ENCODE measurements at places on chromosomes 7 and 10.
A peak's percentile ranks its signal among the peaks of the same experiment; 100 is the strongest.

DNA sequence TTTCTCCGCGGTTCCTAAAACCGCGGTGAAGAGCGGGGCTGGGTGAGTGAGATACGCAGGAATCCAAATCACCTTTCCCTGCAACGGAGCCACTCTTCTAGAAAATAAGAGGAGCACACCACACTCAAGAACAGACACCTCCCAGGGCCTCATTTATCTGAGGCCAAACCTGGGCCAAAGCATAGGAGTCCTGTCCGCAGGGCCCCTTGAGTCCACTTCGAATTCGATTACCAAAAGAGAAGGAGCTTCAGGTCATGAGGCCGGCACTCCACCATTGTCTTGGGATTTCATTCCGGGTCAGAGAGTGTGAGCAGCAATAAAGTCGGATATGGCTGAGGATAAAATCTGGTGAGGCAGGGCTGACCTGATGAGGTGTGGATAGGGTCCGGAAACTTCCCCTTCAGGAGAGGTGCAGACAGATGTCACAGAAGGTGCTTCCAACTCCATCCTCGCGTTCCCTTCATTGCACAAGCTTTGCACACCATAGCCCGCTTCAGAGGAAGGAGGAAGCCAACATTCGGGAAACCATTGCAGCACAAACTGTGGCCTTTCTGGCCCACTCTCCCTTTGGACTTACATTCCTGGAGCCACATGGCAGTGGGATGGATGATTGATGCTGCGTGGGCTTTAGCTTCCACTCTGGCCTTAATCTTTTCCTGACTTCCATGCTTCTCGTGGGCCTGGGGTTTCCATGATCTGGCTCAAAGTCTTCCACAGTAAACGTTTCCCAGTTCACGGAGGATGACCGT is 27.2 kb upstream of the ZNF273 start:
- no peak for DNase-seq

- no peak for DNase-seq
Observed at GRCh38 chr10:5447611-5448071, 35.3 kb downstream of the NET1 start.

- DNase-seq: no peak
Observed at GRCh38 chr7:99551334-99551733, 580 bp downstream of the FAM200A start.

DNA sequence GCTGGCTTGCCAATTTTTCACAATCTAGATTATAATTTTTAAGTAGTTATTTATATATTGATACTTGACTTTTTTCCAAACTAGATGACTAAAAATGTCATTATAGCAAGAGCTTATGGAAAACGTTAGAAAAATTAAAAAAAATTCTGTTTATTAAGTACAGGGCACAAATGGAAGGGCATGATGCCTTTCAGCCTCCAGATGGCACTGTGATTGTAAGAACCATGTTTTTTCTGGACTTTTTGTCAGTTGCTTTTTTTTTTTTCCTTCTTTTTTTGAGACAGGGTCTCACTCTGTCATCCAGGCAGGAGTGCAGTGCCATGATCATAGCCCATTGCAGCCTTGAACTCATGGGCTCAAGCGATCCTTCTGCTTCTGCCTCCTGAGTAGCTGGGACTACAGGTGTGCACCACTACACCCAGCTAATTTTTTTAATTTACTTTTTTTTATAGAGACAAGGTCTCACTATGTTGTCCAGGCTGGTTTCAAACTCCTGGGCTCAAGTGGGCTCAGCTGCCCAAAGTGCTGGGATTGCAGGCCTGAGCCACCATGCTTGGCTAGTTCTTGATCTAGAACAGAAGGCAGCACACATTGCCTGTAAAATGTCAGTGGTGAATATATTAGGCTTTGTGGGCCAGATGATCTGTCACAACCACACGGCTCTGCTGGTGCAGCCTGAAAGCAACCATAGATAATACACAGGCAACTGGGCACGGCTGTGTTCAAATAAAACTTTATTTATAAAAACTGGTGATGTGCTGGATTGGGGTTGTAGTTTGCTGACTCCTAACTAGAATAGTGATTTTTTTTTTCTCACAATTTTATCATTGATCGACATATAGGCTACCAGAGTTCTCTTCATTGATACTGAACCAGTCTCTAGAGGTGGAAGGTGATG is 27.4 kb downstream of the UCMA start:
- no peak for DNase-seq

GRCh38 chr7:144459635-144460034 is 56.1 kb upstream of the NOBOX start:
- no peak for DNase-seq

- DNase-seq: no peak
Observed at GRCh38 chr7:86785641-86786040, 141.9 kb downstream of the GRM3 start.

DNA sequence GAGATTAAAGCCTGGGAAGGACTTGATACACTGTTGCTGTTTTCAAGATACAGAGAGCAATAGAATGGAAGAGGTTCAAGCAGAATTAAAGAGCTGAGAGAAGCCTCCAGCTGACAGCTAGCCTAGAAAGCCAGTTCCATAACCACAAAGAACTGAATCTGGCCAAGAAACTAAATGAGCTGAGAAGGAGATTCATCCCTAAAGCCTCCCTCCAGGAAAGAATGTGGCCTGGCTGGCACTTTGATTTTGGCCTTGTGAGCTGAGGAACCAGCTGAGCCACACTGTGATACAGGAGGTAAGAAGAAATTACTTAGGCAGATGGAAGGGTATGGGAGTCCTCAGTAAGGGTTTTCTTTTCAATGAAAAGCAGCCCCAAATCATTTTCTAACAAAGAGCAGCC is 324.1 kb downstream of the PHF14 start:
- no peak for DNase-seq

DNA sequence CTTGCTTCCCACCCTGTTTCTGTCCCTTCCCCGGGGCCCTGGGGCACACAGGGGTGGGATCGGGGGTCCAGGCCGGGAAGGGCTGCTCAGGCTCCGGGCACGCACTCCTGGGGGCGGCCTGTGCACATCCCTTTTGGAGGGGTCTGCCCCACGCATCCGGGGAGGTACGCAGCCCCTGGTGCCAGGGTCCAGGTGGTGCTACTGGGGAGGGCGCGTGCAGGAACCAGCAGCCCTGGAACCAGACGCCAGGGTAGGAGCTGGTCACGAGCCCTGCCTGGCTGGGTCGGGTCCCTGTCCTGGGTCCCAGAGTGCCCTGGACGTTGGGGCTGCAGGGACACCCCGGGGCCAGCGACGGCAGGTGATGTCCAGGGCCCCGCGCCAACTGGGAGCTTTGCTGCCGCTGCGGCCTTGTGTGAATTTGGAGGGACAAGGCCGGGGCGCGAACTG is 53.4 kb downstream of the GLRX3 start:
- DNase-seq: no peak

DNA sequence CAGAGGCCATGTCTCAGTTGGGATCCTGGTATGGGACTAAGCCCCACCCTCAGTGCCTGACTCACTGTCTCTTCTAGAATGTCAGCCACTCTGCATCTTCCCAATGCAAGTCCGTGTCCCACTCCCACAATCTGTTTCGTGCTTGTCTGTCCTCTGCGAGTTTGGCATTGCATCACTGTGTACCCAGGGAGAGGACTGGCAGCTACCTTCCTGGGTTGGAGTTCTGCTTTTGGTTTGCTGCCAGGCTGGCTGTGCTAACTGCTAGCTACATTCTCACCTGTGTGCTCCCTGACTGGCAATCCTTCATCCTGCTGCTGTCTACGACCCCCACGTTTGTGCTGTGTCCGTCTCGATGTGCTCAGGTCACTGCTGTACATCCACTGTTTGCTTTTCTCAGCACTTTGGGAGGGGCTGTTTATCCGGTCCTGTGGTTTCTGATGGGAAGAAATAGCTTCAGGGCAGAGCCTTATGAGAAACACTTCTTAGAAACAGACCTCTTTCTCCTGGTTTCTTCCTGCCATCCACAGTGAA is 56.0 kb upstream of the GLI3 start:
- DNase-seq: no peak

GRCh38 chr7:16420649-16421332 is 547 bp downstream of the CRPPA start:
- DNase-seq: peak; percentile 87

DNA sequence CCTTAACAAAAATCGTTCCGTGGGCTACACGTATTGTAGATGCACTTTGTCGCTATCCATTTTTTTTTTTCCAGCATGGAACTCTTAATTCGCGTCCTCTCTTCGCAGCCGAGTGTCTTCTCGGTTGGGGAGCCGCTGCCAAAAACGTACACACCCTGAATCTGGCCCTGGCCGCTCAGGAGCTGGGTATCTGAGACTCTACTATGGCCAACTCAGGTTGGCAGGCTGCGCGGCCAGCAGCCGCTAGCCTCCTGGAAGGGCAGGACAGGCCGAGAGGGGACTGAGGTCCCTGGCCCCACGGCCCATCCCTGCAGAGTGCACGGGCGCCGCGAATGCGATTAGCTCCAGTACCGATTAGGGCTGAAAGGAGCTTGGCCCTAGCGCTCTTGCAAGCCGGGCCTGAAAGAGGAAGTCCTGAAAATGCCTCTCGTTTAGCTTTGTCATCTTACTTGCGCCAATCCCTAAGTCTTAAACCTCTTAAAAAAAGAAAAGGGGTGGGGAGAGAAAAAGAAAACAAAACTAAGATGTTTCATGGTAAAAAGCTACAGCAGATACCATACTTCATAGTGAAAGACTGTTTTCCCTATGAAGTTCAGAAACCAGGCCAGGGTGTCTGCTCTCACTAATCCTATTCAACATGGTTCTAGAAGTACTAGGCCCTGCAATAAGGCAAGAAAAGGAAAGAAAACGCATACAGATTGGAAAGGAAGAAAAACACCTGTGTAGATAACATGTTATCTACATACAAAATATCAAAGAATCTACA is 113.2 kb upstream of the RHEB start:
- DNase-seq: peak; percentile 31

DNA sequence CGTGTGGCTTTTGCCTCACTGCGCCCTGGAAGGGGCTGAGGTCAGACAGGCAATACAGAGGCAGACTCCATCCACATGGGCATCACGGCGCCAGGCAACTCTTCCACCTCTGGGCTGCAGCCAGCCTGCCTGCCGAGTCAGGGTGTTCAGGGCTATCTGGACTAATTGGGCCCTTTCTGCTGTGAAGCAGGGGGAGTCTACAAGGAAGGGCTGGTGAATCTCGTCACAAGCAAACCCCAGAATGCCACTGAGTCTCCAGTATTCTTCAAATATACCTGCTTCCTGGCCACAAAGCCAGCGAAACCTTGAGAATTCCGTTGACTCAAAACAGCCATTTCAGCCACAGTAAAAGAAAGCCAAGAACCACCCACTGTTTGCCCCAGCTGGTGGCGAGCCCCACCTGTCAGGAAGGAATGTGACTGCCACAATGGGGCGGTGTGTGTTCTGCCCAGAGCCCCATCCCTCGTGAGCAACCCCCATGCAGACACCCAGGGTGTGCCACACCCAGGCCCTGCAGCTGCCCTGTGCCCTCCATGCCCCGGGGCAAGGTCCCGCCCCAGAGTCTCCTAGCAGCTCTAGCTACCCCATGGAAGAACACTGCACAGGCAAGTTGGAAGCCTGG is 117.3 kb downstream of the FAM53B start:
- no peak for DNase-seq

GRCh38 chr7:3427957-3428356 is 126.9 kb downstream of the SDK1 start:
- DNase-seq: no peak

DNA sequence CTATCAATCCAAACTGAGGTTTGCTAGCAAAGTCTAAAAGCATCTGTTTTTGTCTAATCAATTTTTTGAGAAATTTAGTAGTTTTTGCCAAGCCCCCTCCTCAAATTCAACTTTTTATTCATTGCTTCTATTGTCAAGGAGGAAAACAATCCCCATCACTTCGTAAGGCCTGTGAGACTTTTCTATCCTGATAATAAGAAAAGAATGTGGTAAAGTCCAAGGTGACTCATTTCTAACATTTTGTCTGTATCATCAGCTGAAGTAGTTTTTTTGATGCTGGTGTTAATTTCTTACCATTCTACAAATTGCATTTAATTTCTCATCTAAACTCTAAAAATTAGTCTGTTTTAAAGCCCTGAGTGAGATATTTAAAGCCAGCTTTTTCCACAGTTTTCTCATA is 11.7 kb downstream of the ANK3 start:
- DNase-seq: no peak

GRCh38 chr10:116452338-116452720 is 24.7 kb downstream of the PNLIPRP3 start:
- DNase-seq: no peak

GRCh38 chr10:94292434-94293090 is 70.2 kb downstream of the NOC3L start:
- no peak for DNase-seq

DNA sequence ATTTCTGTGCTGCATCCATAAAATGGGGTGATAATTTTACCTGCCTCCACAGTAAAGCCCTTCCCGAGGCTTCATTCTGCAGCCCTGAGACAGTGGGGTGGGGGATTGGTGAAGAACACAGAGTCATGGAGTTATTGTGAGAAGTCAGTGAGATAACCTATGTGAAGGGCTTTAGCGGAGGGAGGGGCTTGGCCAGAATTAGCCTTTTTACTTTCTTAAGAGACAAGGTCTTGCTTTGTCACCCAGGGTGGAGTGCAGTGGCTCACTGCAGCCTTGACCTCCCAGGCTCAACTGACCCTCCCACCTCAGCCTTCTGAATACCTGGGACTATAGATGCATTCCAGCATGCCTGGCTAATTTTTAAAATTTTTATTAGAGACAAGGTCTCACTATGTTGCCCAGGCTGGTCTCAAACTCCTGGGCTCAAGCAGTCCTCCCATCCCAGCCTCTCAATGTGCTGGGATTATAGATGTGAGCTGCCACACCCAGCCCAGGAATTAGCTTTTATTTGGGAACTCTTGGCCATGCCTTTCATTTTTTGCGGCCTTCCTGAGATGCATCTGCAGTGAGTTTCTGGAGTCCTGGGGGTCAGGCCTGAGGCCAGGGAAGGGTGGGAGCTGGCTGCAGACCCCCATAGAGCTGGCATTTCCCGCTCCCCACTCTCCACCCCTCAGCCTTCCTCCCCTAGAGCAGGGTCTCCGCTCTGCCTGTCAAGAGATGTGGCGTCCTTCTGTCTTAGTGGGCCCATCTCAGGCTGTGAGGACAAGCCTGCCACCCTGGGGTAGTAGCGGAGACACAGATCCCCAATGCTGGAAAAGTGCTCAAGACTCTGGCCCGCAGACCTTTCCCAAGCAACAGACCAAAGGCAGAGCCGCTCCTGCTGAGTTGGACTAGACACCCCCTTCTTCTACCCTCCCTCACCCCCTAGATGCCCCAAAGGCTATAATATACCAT is 77.0 kb downstream of the ZMIZ1 start:
- no peak for DNase-seq

DNA sequence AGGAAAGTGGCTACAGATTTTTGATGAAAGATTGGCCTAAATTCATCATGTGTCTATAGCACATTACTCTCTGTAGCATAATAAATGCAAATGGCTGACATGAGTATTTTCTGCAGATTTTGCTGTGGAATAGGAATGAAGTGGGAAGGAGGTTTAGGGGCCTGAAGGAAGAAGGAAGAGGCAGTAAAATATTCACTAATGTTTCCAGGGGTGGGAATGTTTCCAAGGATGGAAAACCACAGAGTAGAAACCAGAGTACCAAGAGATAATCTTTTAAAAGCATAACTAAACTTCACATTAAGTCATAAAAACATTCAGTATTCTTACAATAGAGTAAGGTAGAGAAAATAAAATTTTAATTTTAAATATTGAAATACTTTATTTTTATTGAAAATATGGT is 267.8 kb downstream of the BICC1 start:
- DNase-seq: no peak

- no peak for DNase-seq
Observed at GRCh38 chr7:70591643-70592042, 540.3 kb upstream of the GALNT17 start.

Measured in NCI-H774 (cell line).